Camera-type eye (tissue), 1 donor: ENCODE measurements at places on chromosomes 6 and 20. TPM values are rescaled to one million over a fixed set of nuclear protein-coding genes. Genes with fewer than 3 reads are reported as not detected.

The C6orf58 gene
- not detected for total RNA-seq

The ZNF322 gene
- 34.5 TPM for total RNA-seq

The BMP2 gene
- total RNA-seq, result 15.4 TPM

The SLC17A1 gene
- not detected for total RNA-seq

The CPNE5 gene
- 10.8 TPM for total RNA-seq

The RAMACL gene
- 5.2 TPM for total RNA-seq

The DLK2 gene
- total RNA-seq, result 2.6 TPM

The OR2H2 gene
- not detected for total RNA-seq

The HEBP2 gene
- total RNA-seq, result 14.5 TPM

The KCNK17 gene
- 0.33 TPM for total RNA-seq

The ENPP5 gene
- 8.9 TPM for total RNA-seq

The CLIC5 gene
- total RNA-seq, result 19.5 TPM

The FAM217A gene
- not detected for total RNA-seq

The LHFPL5 gene
- 0.27 TPM for total RNA-seq

The FIG4 gene
- total RNA-seq, result 34.5 TPM

The CCN6 gene
- not detected for total RNA-seq

The MAPK13 gene
- total RNA-seq, result 9.2 TPM

The CPXM1 gene
- 89.2 TPM for total RNA-seq

The SLC17A9 gene
- total RNA-seq, result 4.6 TPM

The OPRM1 gene
- 1.4 TPM for total RNA-seq

The LY6G6F gene
- total RNA-seq, result not detected

The SIRPG gene
- total RNA-seq, result not detected

The COL9A3 gene
- total RNA-seq, result 134 TPM

The SFTA2 gene
- total RNA-seq, result not detected

The EFCAB8 gene
- 0.05 TPM for total RNA-seq

The C6orf132 gene
- total RNA-seq, result 4.4 TPM

The LAMA4 gene
- 166 TPM for total RNA-seq

The GTSF1L gene
- total RNA-seq, result not detected

The OXT gene
- not detected for total RNA-seq

The SLC4A11 gene
- total RNA-seq, result 1.8 TPM

The RNF39 gene
- total RNA-seq, result 0.22 TPM

The TCF21 gene
- not detected for total RNA-seq

The NNAT gene
- 237 TPM for total RNA-seq

The NCR2 gene
- total RNA-seq, result not detected

The BCAS1 gene
- total RNA-seq, result 6.1 TPM

The HS3ST5 gene
- total RNA-seq, result 2.7 TPM

The BMP6 gene
- total RNA-seq, result 13.1 TPM

The SAMD5 gene
- total RNA-seq, result 23.1 TPM

The FLRT3 gene
- total RNA-seq, result 32.1 TPM

The MCHR2 gene
- not detected for total RNA-seq

The BIRC7 gene
- 33.8 TPM for total RNA-seq

The RSPH9 gene
- 1.7 TPM for total RNA-seq

The PRRT1 gene
- 1.6 TPM for total RNA-seq
